ENCODE measurements at places on chromosomes 16 and 17. TPM values are rescaled to one million over a fixed set of nuclear protein-coding genes. Genes with fewer than 3 reads are reported as not detected.
A peak's percentile ranks its signal among the peaks of the same experiment; 100 is the strongest.

UMOD gene
- not detected for total RNA-seq

ITGAD gene
- total RNA-seq: not detected

CD79B gene
- total RNA-seq: 12.5 TPM

C16orf92 gene
- total RNA-seq: not detected

CCDC154 gene
- 2.0 TPM for total RNA-seq

TBC1D26 gene
- 0.47 TPM for total RNA-seq

- peak; percentile 63 for DNase-seq
These were observed 874 bp downstream of the CMTM3 start for GRCh38 chr16:66605177-66605978.

DNA sequence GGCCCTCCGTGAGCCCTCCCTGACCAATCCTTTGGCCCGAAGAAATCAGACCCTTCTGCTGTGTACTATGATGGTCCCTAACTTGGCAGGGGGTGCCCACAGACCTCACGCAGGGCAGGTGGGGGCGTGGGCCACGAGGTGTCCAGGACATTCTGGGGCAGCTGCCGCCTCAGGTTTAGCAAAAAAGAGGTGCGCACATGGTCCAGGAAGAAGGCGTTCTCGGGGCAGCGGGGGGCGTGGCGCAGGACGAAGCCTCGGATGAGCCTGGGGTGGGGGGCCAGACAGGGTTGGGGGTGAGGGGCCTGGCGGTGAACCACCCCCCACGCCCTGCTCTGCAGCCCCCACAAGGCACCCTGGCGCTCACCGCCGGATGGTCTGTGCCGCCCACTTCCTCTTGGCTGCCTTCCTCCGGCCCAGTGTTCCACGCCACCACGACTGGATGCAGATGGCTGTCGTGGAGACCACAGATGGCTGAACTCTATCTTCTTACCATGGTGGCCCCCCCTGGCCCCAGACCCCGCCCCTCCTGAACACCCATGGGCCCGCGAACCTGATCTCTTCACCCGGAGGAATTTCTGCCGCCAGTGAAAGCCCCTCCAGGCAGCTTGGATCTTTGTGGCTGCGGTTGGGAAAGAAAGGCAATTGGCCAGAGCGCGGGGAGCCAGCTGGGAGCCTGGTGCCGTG is 14.2 kb upstream of the CRK start:
- no peak for DNase-seq

DNA sequence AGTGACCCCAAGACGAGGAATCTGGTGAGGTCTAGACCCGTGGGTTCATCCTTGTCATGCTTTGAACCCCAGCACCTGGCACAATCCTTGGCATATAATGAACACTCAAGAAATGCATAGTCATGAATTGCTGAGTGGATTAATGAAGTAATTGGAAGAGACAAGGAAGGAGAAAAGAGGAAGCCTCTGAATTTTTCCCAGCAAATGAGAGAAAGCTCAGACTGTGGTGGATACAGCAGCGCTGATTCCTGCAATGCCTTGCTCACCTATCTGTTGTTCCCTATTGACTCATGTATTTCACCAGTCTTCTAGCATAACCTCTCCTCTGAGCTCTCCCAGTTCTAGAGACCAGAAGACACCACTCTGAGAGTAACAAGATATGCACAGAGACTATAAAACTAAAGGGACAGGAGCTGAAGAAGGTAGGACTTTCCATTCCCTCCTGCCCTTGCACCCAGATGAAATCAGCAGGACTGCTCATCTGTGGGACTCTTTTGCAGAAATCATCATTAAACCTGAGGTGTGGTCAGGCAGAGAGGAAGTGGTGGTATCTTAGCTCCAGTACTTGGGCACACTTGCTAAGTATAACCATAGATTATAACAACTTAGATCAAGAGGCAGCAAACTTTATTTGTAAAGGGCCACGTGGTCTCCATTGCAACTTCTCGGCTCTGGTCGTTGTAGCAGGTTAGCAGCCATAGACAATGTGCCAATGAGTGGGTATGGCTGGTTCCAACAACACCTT is 102.8 kb downstream of the MAF start:
- DNase-seq: no peak

DNA sequence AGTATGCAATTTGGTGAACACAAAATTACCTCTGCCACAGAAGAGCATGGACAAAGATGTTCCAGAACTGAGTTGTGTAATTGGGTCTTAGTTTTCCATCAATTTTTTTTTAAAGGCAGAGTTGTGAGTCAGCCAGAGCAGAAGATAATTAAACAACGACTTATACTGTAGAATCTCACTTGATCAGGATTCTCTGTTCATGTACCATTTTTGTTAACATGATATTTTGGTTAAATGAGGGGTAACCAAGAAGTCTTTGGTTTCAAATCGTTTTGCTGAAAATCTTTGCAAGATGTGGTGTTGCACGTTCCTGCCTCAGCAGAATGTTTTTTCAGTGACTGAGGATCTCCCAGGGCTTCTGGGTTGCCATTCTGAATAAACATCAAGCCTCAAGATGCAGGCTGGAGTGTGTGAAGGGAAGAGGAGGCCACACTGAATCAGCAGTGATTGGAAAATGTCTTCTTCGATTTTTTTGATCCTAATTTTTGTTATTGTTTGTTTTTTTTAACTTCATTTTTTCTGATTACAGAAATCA is 232.6 kb upstream of the IRX3 start:
- DNase-seq: no peak

DNA sequence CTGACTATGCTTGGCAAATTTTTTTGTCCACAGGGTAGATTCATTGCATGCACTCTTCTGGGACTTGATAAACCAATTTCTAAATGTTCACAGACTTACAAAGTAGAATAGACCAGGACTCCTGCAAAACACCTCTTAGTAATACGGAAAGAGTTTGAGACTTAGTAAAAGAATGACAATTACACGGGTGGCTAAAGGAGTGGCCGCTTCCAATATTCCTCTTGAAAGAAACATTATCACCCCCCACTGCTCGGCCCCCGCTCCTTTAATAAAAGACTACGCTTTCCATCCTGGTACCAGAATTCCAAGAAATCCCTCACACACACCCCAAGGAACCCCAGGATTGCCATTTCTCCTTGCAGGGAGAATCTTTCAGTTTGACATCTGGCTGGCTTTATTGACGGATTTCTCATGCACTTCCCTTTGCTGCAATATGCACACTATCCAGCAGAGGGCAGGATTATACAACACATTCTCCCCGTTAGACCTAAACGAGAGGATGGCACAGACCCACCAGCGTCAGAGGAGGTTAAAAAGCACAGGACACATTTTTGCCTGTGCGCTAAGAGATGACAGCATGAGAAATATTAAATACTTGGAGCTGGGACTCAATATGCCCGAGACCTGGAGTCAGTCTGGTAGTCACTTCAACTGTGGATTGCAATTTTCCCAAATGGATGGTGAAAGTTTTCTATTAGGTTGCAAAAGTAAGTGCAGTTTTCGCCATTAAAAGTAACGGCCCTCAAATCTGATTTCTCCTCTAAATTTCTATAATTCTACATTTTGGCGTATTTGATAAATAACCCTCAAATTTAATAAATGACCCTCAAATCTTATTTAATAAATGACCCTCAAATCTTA is 46.6 kb upstream of the NUDT7 start:
- peak; percentile 70 for DNase-seq

GRCh38 chr17:54235571-54235970 is 412.8 kb downstream of the KIF2B start:
- no peak for DNase-seq

DNA sequence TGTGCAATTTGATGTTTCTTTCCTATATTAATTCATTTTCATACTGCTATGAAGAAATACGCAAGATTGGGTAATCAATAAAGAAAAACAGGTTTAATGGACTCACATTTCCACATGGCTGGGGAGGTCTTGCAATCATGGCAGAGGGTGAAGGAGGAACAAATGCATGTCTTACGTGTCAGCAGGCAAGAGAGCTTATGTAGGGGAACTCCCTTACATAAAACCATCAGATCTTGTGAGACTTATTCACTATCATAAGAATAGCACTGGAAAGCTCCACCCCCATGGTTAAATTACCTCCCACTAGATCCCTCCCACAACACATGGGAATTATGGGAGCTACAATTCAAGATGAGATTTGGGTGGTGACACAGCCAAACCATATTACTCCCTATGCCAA is 418.9 kb upstream of the MAF start:
- DNase-seq: no peak

GRCh38 chr17:76446449-76447231 is 6.3 kb downstream of the UBE2O start:
- DNase-seq: no peak
